NCI-H524 treated with DMSO at 0.1 percent for 48 hours (cell line): ENCODE measurements at places on chromosomes 13 and 19.

DNA sequence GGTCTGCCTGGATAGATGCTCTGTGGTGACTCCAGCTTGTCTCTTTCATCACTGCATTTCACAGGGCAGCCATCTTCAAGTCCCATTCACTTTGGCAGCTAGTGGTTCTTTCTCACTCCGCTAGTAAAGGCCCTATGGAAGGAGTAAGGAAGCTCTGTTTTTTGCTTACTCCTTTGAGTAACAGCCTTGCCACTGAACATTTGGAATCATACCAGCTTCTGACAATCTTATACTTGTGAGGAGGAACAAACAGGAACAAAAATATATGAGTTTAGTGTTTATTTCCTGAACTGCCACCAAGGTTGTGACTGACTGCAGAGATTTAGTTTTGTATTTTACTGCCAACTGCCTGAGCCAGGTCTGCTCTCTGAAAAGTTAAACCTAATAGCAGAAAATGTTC lies 38.7 kb downstream of the KCTD4 start:
- DNase-seq: no peak

DNA sequence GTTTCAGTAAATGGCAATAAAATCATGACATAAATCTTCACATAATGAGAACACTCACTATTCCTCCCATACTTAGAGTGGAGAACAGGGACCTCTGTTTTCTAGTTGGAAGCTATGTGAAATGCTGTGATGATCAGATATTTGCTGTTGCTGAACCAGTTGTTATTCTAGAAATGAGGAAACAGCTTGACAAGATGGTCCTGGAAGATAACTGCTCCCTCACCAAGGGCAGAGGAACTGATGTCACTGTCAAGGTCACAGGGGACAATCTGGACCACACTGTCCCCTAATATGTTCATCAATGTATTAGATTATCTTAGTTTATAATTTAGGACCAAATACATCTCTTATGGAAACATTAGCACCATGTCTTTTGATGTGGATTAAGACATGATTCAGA lies 1173.3 kb downstream of the PCDH17 start:
- DNase-seq: no peak

- peak; percentile 20 for DNase-seq
Measured at GRCh38 chr13:75073786-75074185, 408.2 kb downstream of the TBC1D4 start.

DNA sequence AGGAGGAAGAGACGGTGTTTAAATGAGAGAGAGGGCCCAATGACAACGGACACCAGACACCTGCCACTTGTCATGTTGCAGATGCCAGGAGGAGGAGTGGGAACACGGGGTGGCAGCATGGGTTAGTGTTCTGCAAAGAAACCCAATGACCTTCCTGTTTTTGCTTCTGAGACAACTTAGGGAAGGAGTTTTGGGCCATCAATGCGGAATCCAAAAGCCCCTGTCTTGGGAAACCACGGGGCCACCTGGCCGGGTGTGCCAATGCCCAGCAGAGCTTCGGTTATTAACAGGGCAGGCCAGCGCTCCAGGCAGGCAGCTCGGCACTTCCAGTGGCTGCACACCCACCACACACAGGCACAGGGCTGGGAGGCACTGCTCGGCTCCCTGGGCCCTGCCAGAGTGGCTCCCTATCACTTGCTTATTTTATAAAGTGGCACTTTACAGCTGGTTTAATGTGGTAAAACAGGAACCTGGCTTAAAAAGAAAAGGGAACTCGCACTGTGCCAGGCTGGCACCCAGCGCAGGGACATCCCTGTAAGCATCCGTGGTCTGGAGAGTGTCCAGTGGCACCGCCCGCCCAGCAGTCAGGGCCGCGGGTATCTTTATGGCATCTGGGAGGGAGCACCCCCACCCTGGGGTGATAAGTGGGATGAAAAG lies 19.1 kb downstream of the ELL start:
- no peak for DNase-seq

- DNase-seq: no peak
Measured at GRCh38 chr19:48950830-48951519, 3.7 kb upstream of the BAX start.

GRCh38 chr13:107742544-107742943 lies 472.8 kb downstream of the LIG4 start:
- DNase-seq: no peak

DNA sequence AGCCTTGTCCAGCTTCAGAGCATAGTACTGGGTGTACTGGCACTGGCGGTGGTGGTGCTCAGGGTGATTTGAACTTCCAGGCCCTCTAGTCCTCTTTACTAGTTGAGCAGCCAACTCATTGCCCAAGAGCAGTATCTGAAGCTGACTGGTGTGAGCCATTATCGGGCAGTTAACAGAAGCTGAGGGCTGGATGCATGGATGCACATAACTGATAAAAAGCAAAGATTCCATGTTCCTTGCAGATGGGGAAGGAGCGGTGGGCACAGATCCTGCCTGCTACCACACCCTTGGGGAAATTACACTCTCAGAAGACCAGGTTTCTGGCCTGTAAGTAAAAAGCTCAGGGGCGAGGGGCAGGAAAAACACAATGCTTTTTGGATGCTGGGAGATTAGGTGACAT lies 499.4 kb upstream of the ARGLU1 start:
- no peak for DNase-seq

DNA sequence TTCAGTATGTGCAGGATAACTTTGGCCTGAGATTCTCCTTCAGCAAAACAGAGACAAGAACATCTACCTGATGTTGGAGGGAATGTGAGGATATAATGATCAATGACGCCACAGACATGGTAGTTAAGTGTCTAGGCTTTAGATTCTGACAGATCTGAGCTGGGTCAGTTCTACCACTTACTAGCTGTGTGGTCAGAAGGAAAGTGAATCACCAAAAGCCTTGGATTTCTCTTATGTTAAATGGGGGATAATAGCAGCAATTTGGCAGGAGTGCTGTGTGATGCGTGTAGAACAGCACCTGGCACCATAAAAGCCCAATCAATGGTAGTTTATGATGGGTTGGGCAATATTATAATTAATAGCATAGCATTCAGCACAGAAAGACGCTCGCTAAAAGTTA lies 41.7 kb downstream of the RXFP2 start:
- DNase-seq: no peak

- DNase-seq: no peak
Measured at GRCh38 chr13:112213467-112214255, 146.7 kb downstream of the SOX1 start.

DNA sequence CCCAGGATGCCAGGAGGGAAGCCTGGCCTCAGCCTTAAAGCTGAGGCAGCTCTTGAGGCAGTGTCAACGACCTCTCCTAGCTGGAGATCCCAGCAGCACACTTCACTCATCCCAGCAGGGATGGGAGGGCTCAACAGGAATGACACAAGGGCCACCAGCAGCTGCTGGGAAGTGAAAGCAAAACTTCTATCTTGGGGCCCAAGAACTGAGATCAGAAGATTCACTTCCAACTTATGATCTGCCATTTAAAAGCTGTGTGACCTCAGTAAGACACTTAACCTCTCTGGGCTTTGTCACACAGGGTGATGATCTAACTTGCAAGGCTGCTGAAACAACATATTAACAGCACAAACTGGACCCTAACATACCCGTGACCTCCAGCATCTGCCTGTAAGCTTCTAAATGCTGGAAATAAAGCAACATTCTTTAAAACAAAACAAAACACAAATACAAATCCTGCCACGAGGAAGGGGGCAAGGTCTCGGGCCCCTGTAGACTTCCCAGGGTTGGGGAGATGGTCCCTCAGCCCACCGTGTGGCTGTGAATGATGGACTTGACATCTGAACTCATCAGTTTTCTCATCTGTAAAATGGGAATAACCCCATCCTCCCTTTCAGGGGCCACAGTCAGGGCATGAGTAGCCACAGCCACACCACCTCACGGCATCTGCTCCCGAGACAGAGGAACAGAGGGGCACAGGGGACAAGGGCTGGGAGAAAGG lies 22.7 kb downstream of the ELL start:
- no peak for DNase-seq

- no peak for DNase-seq
Measured at GRCh38 chr19:14127929-14128509, 8.4 kb downstream of the ASF1B start.

GRCh38 chr19:16038196-16038695 lies 38.0 kb upstream of the TPM4 start:
- DNase-seq: no peak

DNA sequence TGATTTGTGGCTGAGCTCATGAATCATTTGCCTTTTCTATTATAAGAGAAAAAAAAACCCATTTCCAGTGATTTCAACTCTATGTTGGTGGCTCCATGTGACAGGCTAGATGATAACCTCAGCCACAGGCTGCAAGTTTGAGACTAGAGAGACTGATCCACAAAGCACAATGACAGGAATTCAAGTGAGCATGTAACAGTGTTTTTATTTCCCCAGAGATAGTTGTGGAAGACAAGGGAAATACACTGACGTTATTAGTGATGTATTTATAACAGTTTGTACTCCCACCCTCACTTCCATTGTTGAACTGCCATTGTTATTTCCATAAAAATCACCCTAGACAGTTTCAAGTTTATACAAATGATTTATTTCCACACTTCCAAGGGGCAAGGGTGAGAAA lies 27.9 kb upstream of the EDNRB start:
- DNase-seq: no peak

GRCh38 chr19:9995084-9995483 lies 15.2 kb downstream of the COL5A3 start:
- no peak for DNase-seq

GRCh38 chr19:15622991-15623390 lies 8.0 kb downstream of the CYP4F8 start:
- DNase-seq: no peak

GRCh38 chr13:98022210-98022609 lies 68.7 kb downstream of the IPO5 start:
- DNase-seq: no peak

GRCh38 chr13:75474956-75475355 lies 7.0 kb downstream of the TBC1D4 start:
- DNase-seq: no peak

GRCh38 chr13:25819856-25820530 lies 231.8 kb downstream of the SHISA2 start:
- DNase-seq: peak; percentile 41

- no peak for DNase-seq
Measured at GRCh38 chr19:5403968-5404640, 51.1 kb upstream of the ZNRF4 start.

- no peak for DNase-seq
Measured at GRCh38 chr13:38697628-38698333, 10.9 kb downstream of the FREM2 start.

DNA sequence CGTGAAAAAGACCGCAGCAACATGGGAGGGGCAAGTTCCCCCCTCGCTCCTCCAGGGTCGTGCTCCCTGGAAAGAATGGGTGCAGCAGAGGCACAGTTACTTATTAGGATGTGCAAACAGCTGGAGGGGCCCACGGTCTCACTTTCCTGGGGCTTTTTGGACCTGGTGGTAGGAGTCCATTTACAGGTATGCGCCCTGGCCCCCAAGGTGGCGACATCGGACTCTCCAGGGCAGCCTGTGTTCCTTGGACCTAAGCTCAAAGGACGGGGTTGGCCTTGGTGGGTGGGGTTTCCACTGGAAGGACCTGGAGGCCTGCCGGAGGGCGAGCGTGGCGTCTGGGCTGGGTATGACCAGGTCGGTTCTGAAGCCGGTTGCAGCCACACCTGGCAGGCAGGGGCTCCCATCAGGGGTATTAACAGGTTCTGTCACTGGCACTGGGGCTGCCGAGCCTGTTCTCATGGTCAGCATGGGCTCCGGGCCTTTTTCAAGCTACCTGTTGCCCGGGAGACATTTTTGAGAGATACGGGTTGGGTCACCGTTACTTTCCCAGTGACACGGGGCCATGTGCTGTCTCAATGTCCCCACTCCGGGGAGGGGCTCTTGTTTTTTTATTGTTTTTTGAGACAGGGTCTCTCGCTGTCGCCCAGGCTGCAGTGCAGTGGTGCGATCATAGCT lies 5.9 kb downstream of the ZFR2 start:
- DNase-seq: no peak

GRCh38 chr19:50184196-50184595 lies 19.2 kb upstream of the MYH14 start:
- no peak for DNase-seq

DNA sequence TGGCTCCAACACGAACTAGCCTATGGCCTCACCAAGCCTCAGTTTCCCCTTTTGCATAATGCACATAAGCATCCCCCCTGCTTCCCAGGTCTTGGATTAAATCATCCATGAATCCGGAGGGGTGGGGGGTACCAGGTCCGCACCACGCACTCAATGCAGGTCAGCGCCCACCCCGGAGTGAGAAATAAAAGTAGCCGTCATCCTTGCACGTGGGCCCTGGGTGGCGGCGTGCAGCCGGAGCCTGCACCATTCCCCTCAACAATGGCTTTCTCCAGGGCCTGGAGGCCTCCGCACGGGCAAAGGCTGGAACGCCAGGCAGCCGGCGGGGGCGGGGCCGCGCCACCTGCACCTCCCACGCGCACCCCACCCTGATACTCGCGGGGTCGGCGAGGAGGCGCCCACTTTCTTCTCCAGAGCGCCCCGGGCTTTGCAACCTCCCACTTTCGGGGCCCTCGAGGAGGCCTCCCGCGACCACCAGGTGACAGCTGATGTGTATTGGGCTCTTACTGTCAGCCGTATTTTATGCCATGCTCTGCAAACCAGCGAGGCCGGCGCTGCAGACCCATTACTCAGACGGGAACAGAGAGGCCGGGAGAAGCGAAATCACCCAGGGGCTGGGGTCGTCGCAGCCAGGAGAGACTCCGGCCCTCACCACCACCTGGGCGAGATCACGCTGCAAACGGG lies 767 bp upstream of the GADD45B start:
- no peak for DNase-seq

GRCh38 chr19:14063105-14063504 lies 1.2 kb upstream of the PALM3 start:
- DNase-seq: no peak

- no peak for DNase-seq
Measured at GRCh38 chr19:48501494-48502349, 9.9 kb downstream of the LMTK3 start.

- no peak for DNase-seq
Measured at GRCh38 chr13:92716749-92717148, 509.9 kb upstream of the GPC6 start.

GRCh38 chr13:46166947-46167610 lies 14.9 kb downstream of the LCP1 start:
- DNase-seq: no peak

GRCh38 chr13:111547726-111548273 lies 227.4 kb downstream of the TEX29 start:
- no peak for DNase-seq

DNA sequence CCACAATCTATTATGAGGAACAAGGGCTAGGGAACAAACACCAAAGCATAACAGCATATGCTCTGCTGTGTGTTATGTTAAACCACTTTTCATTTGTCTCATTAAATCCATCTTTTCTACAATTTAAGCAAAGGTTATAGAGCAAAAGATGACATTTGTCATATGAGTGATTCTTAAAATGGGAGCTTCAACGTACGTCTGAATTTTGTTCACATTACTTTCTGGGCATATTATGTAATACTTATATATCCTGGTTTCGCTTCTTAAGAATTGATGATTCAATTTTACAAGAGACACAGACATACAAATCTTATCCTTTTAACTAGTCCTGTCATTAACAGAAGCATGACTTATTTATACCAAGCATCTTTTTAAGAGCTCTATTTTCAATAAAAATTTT lies 3.3 kb upstream of the TPP2 start:
- DNase-seq: no peak

- DNase-seq: no peak
Measured at GRCh38 chr13:110097013-110097412, 209.9 kb downstream of the COL4A1 start.
